ENCODE measurements at places on chromosomes 5 and 9.

GRCh38 chr5:33903118-33903517 is 11.3 kb upstream of the ADAMTS12 start:
- no peak for DNase-seq

DNA sequence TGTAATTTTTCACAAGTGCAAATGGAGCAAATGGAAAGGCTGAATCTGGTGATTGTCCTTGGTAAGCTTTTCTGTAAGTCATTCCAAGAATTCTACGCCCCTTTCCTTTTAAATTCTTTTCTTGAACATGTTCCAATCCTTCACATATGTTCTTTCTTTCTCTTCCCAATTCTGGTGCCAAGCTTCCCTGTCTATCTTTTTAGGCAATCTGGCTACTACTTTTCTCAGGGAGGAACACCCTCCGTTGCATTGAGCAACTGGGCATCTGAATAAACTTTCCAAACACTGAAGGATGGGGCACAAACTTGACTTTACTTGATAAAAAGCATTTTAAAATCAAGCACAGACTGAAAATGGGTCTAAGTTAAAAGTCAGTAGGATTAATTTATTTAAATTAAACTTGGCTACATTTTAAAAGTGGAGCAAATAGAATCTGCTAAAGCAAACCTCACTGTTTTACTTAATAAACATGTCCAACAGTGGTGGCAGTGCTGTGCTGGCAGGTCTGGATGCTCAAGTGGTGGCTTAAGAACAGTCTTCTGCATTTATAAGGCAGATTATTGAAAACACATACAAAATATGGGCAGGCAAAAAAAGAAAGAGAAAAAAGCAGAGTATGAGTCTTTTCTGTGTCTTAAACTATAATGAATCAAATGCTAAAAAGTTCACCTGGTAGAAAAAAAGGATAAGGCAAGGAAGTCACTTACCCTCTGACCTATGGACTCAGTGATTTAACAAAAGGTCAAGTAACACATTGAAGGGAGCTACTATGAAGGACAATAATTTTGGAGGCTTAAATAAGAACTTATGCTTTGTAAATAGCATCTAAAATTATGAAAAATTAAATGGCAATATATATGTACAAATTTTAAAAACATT is 5.4 kb downstream of the ELL2 start:
- DNase-seq: peak; percentile 67

- DNase-seq: no peak
Measured at GRCh38 chr5:2602451-2603271, 148.8 kb downstream of the IRX2 start.

GRCh38 chr9:8868632-8869031 is 1069.1 kb upstream of the DMAC1 start:
- DNase-seq: no peak

DNA sequence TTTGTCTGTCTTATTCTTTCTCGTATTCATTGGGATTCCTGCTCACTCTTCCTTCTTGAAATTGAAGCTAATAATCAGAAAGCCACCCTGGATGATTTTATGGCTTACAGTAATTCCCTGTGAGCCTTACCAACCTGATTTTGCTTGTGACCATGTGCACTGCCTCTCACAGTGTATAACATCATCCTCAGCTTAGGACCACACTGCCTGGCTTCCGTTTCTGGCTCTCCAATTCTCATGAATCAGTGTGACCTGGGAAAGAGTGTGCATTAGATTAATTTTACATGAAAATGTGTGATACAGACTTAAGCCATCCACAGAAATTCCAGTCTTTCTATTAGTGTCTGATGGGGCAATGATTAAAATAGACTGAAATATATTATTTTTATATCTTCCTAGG is 126.8 kb upstream of the DMRT1 start:
- DNase-seq: no peak

DNA sequence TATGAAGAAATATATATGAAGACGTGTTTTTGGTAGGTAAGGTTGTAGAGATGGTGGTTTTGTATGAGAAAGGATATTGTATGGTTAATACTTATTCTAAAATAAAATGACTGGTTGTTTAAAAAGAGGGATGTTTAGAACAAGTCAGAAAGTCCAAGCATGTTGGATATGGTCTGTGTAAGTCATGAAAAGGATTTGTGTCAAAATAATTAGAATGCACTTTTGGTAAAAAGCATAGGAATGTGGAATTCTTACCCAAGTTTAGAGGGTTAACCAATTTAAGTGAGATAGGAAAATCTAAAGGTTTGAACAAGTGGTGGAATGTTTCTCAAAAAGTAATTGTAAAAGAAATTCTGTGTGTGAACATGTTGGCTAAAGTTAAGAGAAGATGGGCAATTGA is 1556.5 kb upstream of the C9orf72 start:
- no peak for DNase-seq

GRCh38 chr5:173456751-173457171 is 128.5 kb upstream of the STC2 start:
- DNase-seq: no peak

DNA sequence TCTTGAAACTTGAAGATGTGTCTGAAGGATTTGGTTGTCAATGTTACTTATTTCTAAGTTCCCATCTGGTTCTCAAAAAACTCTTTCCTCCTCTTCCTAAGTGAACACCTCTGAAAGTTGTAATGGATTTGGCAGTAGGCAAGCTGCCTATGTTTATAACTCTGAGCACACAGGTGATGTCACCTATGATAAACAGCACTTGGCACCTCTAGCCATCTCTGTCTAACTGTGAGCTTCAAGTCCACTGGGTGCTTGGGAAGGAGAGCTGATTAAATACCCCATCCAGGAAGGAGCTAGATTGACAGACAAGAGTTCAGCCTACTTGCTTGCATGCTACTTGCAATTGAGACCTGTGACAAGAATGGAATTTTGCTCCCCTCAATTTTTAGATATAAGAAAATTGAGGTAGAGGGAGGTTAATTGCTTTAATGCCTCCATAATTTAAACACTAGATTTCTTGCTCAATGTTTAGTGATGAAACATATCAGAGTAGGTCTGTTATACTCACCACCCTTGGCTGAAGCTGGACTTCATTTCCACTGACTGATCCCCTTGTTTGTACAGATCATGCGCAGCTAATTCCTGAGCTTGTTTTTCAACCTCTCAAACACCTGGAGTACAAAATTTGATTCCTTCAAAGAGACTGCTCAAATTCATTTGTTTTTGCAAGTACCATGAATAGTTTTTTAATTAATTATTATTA is 49.9 kb downstream of the PDE4D start:
- DNase-seq: no peak

DNA sequence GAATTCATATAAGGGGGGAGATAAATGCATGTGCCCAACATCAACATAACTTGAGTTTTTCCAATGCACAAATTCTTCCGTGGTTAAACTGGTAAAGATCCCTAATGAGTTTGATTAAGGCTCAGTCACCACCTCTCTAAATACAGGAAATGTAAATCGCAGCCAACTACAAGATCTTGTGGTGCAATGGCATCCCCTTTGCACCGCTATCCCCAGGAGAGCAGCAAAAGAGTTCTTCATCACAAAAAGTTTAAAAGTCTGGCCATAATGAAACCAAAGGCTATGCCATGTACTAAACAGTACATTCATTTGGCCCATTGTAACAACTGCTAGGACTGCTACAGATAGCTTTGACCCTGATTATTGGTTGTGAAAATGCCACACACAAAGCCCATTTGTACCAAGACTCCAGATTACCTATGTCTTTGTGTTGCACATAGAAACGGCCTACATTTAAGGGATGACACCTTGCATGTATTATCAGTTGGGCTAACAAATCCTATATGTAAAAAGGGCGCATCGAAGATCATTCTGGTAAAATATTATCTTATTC is 44.5 kb downstream of the ZNF608 start:
- DNase-seq: no peak

DNA sequence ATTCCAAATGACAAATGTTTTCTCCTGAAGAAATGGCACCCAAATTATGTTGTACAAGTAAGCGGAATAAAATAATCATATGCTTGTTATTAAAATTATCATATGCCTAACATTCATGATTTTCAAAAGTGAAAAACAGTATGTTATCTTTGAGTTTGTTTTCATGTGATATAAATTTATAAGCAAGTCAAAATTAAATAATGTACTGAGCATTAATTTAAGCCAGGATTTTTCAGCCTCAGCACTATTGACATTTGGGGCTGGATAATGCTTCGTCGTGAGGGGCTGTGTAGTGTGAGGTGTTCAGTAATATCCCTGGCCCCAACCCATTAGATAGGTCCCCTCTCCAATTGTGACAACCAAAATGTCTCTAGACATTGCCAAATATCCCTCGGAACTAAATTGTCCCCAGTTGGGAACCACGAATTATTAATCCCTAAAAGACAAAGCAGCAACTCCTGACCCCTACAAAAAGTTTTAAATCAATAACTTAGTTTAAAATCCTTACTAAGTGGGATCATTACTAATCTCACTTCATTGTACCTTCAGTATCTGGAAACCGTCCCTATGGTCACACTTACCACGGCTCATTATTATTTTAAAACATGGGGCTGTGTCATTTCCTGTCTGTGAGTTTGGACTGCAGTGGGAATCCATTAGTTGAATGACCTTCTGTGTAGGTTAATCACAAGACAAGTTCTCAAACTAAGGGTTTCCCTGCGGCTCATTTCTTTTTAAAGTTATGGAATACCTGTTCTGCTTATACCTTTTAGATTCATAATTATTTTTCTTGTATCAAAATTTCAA is 1.3 kb upstream of the NNT start:
- DNase-seq: no peak

- DNase-seq: no peak
Measured at GRCh38 chr5:79395296-79395695, 118.6 kb downstream of the HOMER1 start.

- no peak for DNase-seq
Measured at GRCh38 chr5:125390326-125390725, 643.9 kb upstream of the ZNF608 start.

DNA sequence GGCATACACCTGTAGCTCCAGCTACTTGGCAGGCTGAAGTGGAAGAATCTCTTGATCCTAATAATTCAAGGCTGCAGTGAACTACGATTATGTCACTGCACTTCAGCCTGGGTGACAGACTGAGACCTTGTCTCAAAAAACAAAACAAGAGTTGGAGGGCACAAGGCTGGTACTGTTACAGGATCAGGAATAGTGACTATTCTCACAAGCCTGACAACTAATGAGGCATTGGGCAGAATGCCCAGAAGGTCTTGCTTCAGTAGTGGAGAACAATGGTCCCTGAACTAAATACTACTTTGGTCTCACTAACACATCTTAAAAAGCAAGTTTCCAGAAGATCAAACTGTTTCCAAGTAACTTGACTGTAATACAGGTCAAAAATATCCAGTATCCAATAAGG is 182.9 kb upstream of the RFX3 start:
- no peak for DNase-seq

DNA sequence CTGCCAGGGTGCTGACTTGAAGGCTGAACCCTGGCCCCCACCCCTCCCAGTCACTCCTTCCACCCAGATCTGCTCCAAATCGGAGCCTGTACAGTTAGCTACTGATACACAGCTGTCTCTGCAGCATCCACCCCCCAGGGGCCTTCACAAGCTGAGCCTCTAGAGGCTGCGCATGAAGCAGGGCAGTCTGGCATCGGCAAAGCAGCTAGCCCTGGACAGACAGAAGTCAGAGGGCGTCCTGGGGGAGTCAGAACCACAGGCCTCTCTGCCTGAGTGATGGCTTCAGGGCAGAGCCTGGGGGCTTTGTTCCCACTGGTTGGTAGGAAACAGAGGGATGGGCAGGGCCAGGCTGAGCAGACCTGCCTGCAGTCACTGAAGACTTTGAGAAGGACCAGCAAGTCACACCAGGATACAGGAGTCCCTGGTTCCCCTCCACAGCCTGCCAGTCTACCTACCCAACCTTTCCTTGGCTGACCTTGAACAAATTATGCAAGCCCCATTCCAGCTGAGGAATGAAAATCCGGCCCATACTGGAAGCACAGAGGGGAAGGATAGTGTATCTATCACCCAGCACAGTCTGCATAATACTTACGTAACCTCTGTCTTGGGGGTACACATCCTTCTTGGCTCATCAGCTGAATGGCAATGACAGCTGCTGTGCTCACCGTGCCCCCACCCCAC is 8.8 kb downstream of the VDAC1 start:
- DNase-seq: no peak

- no peak for DNase-seq
Measured at GRCh38 chr5:146945617-146946084, 67.1 kb upstream of the PPP2R2B start.

DNA sequence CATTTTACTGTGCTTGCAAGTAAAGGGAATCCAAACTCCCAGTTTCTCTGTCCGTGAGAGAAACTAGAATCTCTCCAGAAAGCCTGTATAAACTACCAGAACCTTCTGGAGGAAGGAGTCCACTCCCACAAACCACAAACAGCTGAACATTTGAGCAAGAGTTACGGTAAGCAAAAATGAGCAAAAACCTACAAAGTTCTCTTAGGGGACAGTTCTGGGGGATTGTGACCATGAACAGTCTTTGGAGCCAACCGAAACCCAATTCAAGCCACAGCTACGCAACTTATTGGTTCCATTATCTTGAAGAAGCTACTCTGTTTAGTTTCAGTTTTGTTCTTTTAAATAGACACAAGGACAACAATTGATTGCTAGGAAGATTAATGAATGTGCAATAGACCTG is 330.6 kb downstream of the ASTN2 start:
- DNase-seq: no peak

DNA sequence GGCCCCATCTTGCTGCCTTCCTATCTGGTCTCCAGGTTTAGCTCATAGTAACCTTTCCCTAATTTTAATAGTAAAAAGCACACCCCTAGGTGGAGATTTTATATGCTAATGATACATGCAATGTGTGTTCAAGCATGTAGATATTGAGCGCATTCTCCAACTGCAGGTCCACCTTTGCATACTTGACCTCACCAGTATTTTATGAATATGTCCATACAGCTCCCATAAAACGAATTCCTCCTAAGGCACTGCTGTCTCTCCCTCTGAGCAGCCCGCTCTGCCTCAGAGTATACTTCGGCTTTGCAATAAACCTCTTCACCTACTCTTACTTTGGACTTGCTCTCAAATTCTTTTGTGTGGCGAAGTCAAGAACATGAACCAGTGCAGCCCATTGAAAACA is 153.3 kb downstream of the RAB3C start:
- no peak for DNase-seq

- DNase-seq: no peak
Measured at GRCh38 chr5:170336065-170336464, 38.5 kb upstream of the LCP2 start.

GRCh38 chr9:108525186-108525585 is 330.6 kb downstream of the ACTL7B start:
- DNase-seq: no peak

GRCh38 chr5:178673801-178674295 is 47.0 kb upstream of the CLK4 start:
- DNase-seq: no peak

DNA sequence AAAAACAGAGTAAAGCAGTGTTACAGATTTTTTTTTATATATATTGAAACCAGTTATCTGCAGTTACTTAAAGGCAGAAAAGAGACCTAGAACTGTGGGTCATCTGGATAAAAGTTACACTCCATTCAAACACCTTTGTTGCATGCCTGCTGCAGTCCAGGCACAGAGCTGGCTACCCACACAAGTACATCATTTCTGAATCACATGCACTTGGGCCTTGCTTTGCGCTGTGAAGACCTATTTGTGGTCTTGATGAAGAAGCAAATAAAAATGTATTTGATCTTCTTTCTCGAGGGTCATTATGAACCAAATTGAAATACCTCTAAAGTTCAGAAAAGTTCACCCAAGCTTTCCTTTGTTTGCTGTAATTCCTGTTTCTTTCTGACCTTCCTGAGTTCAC is 503.0 kb upstream of the ZNF608 start:
- DNase-seq: no peak
